ENCODE measurements at places on chromosomes 7 and 10.

DNA sequence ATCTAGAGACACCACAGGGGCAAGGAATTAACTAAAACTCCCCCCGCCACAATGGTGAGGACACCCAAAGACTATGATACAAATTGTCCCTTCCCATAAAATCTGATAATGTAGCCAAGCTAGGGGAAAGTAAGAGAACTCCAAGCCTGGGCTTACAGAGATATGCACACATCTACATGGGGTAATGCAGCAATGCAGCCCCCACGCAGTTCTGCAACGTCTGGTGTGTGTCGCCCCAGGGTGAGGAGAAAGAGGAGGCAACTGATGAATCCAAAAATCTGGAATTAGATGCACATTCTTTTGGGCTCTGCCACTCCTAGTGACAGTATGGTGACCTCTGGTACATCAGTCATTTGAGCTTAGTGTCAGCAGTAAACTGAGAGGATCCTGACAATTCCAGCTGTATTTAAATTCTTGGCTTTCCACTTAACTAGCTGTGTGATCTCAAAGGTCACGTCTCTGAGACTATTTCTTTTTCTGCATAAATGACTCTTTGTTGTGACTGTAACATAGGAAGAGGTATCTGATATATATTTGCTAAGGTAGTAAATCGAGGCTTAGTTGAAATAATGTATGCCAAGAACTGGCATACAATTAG, 51.5 kb downstream of the PIP4K2A start:
- DNase-seq: no peak

DNA sequence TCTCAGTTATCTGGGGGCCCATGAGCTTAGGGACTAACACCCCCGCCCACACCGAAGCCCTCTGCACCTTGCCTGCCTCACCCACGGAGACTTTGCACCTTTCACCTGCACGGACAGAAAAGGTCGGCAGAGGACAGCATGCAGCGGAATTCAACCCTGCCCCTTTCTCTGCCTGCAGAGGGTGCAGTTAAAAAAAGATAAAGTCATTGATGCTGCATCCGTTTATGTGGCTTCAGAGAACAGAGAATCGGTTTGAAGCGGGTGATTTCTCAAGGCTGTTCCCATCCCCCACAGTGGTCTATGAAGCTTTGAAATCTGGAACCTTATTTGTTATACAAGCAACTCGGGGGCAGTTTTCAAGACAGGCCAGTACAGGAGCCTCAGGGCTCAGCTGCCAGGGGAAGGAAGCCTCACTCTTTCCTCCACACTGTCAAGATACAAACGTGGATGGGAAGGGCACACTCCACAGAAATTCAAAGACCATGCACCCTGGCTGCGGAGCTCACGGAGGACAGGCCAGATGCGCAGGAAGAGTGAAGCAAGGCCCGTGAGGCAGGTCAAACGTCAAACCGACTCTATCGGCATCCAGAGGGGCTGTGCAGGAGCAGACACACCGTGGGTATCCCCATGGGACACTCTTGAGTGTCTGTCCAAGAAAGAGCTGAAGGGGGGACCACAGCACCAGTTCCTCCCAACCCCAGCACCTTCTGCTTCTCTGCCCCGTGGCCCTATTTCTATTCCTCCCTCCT, 66.3 kb downstream of the INSIG1 start:
- DNase-seq: no peak

- no peak for DNase-seq
These were observed 244.2 kb downstream of the IPMK start for GRCh38 chr10:58023341-58024073.

GRCh38 chr7:2849941-2850766, 6.0 kb upstream of the GNA12 start:
- DNase-seq: no peak

DNA sequence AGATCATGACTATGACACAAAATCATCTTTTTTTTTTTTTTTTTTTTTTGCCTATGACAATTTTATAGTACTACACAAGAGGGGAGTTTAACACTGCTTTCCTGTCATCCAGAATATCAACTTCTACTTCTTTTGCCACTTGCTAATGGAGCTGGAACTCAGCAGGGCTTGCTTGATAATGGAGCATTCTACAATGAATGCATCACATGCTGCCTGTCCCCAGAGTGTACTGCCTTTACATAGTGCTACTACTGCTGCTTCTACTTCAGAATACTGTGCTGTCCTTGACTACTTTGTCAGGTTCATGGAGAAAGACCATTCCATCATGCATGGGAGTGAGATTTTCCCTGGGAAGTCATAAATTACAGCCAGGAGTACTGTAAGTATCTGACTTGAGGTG, 338.6 kb upstream of the SEMA3A start:
- DNase-seq: no peak
